ENCODE measurements at places on chromosomes 16 and 17.

- DNase-seq: no peak
These were observed 7.1 kb downstream of the ASPA start for GRCh38 chr17:3482852-3483251.

GRCh38 chr17:13352747-13353415, 248.8 kb downstream of the HS3ST3A1 start:
- no peak for DNase-seq

- DNase-seq: no peak
These were observed 150.1 kb downstream of the SHISA6 start for GRCh38 chr17:11391134-11391533.

DNA sequence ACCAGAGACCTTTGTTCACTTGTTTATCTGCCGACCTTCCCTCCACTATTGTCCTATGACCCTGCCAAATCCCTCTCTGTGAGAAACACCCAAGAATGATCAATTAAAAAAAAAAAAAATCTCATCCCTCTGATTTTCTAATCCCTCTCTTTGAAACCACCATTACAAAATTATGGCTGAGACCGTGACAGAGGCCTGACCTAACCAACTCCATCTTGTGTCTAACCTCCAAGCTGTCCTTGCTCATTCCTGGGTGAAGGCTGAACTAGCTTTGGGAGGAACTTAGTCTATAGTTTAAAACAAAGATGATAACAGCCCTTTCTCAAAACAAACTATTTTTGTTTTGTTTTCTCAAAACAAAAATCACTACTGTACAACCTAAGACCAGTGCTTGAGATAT, 474.5 kb downstream of the TMEM114 start:
- DNase-seq: no peak

DNA sequence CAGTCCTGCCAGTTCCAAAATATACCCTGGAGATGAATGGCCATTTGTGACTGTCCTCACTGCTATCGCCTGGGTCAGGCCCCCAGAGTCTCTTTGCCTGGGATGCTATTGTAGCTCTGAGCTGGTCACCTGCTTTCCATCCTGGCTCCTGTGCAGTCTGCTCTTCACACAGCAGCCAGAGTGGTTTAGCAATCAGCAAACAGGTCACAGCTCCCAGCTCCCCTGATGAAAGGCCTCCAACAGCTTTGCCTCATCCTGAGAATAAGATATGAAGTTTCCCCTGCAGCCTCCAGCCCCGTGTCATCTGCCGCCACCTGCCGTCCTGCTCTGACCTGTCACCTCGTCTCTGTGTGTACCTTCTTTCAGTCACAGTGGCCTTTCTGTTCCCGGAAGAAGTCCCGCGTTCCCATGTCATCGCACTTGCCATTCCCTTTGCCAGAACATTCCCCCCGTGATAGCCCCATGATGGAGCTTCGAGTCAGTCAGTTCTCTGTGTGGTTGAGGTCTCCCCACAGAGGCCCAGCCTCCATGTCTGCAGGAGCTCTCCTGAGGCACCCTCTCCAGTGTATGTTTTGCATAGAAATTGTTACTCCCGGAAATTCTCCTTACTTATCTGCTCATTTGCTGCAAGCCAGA, 281.5 kb downstream of the SNX29 start:
- no peak for DNase-seq

DNA sequence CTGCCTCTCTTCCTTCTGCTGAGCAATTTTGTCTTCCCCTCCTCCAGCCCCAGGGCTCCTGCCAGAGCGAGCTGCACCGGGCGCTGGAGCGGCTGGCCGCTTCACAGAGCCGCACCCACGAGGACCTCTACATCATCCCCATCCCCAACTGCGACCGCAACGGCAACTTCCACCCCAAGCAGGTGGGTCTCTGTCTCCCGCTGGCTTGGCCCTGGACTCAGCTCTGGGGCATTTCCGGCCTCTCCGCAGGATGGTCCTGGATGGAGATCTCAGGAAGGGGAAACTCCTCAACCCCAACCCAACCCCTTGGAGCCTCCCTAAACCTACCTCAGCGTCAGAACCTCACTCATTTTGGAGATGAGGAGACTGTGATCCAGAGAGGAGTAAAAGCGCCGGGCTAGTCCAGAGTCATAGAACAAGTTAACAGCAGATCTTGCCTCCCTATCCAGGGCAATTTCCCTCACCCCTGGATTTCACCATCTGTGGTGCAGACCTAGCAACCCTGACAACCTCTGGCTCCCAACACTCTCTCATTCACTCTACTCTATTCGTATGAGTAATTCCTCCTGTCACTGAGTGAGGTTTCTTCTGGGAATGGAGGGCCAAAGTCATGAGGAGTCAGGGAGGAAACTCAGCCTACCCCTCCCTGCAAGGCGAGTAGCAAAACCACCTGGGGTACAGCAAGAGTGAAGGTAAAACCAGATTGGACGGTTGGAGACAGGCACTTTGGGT, 10.8 kb downstream of the IGFBP4 start:
- DNase-seq: no peak

DNA sequence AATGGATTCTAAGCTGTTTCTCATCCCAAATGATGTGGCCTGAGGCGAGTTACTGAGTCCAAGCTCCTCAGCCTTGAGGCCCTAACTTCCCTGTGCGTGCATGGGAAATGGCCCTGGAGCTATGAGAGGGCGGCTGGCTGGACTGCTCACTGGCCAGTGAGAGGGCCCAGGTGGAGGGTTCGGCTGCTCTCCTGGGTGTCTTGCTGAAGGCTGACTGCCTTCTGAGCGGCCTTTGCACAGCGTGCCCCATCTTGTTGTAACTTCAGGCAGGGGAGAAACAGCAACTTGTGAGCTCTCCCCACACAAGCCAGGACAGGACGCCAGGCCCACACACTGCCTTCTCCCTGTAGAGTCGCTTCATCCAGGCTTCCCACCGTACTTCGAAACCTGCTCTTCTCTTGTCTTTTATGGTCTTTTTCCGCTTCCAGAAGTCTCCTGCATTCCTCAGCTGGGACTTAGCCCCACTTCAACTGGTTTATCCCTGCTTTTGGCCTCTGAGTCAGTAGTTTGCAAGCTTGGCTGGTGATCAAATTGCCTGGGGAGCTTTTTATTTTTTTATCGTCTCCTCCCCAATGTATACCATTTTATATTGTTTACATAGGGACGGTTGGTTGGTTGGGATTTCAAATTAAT, 13.3 kb downstream of the CDH3 start:
- no peak for DNase-seq

GRCh38 chr16:89290887-89291286, 73.4 kb downstream of the ZNF778 start:
- DNase-seq: no peak

DNA sequence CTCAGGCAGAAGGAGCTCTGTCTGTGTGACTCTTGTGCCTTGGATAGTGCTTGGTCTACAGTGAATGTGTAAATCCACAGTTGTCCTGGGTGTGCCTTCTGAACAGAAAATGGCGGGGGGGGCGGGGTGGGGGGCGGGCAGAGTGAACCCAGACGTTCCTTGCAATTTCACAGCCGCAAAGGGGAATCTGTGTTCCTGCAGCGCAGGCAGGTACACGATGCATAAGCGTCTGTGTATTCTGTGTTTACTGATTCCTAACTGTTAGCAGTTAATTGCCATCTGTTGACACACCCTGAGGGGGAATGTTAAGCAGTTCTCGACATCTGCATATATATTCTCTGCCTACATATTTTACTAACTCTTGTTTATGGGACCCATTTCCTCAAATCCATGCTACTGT, 123.5 kb upstream of the ZFHX3 start:
- no peak for DNase-seq

DNA sequence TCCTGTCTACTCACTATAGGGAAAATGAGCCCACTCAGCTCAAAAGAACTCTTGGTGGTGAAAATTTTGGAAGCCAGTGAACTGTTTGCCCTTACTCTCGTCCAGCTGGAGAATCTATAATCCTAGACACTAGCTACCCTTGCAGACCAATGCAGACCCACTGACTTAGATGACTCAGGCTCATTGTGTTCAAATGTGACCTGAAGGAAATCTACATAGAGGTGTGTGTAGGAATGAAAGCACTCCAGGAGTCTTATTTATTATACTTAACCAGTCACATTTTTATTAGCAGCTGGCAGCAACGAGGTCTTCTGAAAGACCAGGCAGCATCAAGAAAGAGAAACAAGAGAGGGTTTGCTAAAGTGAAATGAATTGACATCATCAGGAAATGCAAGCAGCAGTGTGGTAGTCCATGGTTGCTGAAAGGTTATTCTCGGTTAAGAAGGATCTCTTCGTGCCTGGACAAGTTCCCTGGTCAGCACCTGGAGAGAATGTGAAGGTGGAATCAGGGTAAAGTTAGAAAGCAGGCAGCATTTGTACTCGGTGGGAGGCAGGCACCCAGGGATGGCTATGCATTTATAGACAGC, 1.4 kb downstream of the KRTAP29-1 start:
- no peak for DNase-seq

Measured in stimulated activated CD4-positive, alpha-beta T cell treated with anti-CD3 and anti-CD28 coated beads, Interleukin-1b, Interleukin-23, amount 100 ng/mL, for 24 hours (primary cell).